DMS153 (cell line): ENCODE measurements at places on chromosomes 6 and 20.

GRCh38 chr6:8400663-8401062 lies 34.7 kb downstream of the SLC35B3 start:
- no peak for DNase-seq

- peak; percentile 87 for DNase-seq
Observed at GRCh38 chr20:52201395-52201794, 9.8 kb upstream of the ZFP64 start.

DNA sequence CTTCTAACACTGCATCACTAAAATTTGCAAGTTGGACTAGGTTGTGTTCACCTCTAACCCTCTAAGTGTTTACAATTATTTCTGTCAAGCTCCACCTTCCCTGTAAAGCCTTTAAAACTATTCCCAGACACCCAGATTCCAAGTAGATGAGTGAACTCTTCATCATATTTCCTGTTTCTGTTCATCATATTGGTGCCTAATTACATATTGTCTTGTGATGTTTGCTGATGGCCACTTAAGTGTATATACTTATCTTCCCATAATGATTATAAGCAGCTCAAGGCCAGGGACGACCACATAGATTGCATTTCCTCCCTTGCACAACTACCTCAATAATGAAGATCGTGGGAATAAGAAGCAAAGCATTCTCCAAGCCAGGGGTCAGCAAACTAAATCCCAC lies 16.8 kb downstream of the TNFRSF21 start:
- DNase-seq: no peak

DNA sequence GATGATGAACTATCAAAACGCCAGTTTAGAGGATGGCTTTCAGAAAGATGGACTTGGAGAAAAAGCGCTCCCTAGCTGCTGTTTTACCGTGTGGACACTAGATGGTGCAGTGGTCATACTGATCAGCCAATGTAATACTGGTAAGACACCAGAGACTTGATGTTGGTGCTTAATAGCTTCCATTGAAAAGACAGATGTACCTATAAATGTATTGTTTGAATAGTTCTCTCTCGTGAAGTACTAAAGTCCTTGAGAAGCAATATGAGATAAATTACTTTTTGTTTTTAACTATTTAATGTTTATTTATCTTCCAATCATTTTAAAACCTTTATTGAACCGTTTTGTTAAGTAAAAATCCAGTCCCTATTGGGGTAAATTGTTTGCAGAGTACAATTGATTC lies 63.9 kb upstream of the FUCA2 start:
- peak; percentile 65 for DNase-seq

DNA sequence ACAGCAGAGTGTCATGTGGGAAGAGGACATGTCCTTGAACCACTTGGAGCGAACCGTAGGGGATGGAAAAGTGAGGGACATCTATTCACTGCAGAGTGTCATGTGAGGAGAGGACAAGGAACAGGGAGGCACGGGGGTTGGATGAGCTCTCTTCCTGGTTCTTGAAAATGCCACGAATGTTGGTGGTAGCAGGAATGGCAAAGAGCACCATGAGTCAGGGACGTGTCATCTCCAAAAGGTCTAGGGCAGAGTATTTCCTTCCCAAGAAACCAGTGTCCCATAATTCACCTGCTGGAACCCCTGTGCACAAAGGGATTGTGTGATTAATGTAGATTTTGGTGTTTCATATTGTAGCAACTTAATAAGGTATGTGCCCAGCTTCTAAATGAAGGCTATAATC lies 136.8 kb downstream of the BFSP1 start:
- no peak for DNase-seq

DNA sequence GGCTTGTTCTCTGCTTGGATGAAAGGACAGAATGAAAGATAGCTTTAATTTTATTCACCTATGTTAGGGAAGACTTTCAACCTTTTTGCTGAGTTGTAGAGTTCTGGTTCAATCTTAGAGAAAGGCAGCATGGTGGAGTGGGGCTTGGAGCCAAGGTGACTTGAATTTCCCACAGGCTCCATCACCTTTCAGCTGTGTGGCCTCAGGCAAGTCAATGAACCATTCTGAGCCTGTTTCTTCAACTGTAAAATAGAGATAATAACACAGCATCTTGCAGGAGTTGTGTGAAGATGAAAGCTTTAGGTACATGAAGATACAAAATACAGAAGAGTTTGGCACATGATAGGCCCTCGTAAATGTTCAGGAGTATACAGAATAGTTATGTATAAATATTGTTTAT lies 19.1 kb upstream of the DTNBP1 start:
- DNase-seq: no peak
